Progenitor cell of endocrine pancreas (in vitro differentiated cells): ENCODE measurements at places on chromosomes 2 and 18. TPM values are rescaled to one million over a fixed set of nuclear protein-coding genes. Genes with fewer than 3 reads are reported as not detected.

The FABP1 gene
- 4.5 and 6.6 TPM in 2 replicates for total RNA-seq

The SCN3A gene
- 4.7 and 5.3 TPM in 2 replicates for total RNA-seq

The RTP5 gene
- total RNA-seq: not detected in 2 replicates

The BOLA3 gene
- total RNA-seq: 23.8 and 24.8 TPM in 2 replicates

The AQP12A gene
- not detected in 2 replicates for total RNA-seq

The UBR3 gene
- total RNA-seq: 36.9 and 41.5 TPM in 2 replicates

The LGALSL gene
- total RNA-seq: 22.6 and 23.9 TPM in 2 replicates

DNA sequence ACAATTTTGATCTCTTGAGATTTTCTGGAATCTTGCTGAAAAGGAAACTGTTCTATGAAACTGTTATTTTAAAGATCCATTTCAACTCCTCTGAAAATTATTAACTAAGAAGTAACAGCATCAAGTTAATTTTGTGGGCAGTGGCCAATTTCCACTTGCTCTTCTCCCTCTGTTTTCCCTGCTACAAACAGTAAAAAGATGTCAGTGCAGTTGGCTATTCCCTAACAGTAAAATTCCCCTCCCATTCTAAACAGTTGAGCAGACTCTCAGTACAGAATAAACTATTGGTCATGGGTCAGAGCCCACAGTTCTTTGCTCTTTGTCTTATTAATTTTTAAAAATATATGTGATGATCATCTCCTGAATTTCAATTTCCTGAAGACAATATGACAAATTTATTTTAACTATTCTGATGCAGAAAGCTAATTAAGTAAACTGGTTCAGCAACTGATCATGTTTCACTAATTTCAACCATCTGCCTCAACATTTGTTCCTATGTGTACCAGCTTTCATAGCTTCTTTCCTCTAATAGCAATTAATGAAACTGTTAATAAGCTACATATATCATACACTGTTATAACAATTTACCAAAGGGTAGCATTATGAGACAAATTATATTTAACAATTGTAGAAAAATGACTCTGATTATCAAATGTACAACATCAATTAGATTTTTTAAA, 41.1 kb upstream of the GALNT5 start:
- no peaks in the 10 kb centered on the region for H3K36me3 ChIP-seq
- no peaks in the 10 kb centered on the region for H3K27me3 ChIP-seq
- H3K4me3 ChIP-seq: no peak overlapping the region

GRCh38 chr2:229715895-229716507, 1.6 kb upstream of the DNER start:
- no peaks in the 10 kb centered on the region for H3K36me3 ChIP-seq
- H3K27me3 ChIP-seq: peaks cover 72% of the 10 kb centered on the region
- no peak for DNase-seq

GRCh38 chr2:30282081-30282480, 50.7 kb downstream of the LBH start:
- H3K27me3 ChIP-seq: peaks cover 14% of the 10 kb centered on the region
- no peak for DNase-seq
- no peaks in the 10 kb centered on the region for H3K36me3 ChIP-seq
- no peak overlapping the region for H3K4me3 ChIP-seq

DNA sequence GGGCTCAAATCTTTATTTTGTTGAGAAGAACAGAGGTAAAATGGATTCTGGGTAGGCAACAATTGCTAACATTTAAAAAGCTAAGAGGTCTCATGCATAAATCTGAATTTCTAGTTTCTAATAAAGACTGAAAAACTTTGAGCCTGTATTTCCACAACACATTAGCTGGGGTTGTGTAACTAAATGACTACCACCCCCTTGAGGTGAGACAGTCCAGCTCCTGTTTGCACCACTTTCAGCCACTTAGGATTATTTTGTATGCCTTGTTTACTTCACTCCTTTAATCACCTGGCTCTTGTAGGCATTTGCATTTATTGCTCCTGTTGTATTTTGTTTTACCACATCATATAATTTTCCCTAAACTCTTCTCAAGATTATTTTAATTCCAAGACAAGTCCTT, 376.6 kb downstream of the PTH2R start:
- H3K27me3 ChIP-seq: no peaks in the 10 kb centered on the region
- peaks cover 1% of the 10 kb centered on the region for H3K36me3 ChIP-seq
- no peak overlapping the region for H3K27ac ChIP-seq
- no peaks in the 10 kb centered on the region for H3K4me1 ChIP-seq

DNA sequence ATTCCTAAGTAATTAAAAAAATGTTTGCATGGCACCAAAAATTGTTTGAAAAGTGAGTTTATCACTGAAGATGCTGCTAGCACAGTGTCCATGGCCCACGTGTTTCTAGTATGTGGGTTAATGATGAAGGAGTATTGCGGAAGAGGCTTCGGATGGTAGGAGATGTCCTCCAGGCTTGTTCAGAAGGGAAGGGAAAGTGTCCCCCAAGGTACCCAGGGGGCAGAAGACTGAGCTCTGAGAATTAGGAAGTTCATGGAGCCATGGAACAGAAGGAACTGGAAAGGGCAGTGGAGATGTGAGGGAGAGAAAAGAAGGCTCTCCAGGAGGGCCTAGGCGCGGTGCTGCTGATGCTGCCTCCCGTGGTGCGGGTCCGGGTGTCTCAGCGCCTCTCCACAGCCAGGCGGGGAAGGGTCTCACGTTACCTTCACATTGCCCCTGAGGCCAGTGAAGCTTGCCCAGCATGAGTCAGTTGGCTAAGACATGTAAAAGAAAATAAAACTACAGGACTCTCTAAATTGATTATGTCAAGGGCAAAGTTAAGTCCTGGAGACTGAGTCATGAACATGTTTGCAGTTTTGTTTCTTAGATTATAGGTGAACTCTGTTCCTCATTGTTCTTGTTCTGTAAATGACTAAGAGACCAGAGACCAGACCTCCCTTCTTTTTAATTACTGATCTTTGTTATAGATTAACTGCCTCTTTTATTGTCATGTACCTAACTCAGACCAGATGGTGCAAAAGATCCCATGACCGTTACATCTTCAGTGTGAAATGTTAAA, 89.0 kb downstream of the MTCL1 start:
- no peak for DNase-seq
- H3K27ac ChIP-seq: peak overlapping the region; percentile 11
- H3K4me3 ChIP-seq: no peak overlapping the region
- peaks cover 58% of the 10 kb centered on the region for H3K4me1 ChIP-seq

DNA sequence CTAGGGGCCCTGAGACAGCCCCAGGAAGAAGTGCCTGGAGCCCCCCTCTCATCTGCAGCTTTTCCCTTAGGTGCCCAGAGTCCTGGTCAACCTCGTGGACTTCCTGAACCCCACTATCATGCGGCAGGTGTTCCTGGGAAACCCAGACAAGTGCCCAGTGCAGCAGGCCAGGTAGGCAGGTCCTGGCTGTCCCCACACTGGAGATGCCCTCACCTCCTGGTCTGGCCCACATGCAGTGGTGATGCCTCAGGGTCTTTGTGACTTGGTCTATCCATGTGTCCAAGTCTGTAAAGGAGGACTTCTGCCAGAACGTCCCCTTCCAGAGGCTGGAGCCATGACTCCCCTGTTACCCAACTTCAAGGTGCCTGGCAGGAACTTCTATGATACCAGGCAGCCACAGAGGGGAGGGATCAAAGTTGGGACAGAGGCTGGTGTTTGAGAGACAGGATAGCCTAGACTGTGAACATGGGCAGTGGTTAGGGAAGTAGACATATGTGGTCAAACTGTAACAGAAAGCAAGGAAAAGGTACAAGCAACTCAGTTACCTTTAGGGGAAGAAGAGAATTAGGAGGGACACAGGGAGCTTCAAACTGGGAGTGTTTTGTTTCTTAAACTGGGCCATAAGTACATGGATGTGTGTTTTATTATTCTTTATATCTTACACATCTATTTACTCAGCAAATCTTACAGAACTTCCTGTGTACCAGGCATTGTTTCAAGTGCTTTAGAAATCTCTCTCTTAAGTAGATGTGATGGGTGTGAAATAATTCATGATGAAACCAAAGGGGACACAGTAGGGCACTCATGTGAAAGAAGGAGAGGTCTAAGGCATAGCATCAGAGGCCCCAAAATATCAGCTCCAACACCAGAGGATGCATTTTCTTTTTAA, 107.1 kb downstream of the PLB1 start:
- H3K4me1 ChIP-seq: no peaks in the 10 kb centered on the region
- no peaks in the 10 kb centered on the region for H3K36me3 ChIP-seq
- H3K4me3 ChIP-seq: no peak overlapping the region
- peaks cover 5% of the 10 kb centered on the region for H3K27me3 ChIP-seq
- H3K27ac ChIP-seq: no peak overlapping the region

DNA sequence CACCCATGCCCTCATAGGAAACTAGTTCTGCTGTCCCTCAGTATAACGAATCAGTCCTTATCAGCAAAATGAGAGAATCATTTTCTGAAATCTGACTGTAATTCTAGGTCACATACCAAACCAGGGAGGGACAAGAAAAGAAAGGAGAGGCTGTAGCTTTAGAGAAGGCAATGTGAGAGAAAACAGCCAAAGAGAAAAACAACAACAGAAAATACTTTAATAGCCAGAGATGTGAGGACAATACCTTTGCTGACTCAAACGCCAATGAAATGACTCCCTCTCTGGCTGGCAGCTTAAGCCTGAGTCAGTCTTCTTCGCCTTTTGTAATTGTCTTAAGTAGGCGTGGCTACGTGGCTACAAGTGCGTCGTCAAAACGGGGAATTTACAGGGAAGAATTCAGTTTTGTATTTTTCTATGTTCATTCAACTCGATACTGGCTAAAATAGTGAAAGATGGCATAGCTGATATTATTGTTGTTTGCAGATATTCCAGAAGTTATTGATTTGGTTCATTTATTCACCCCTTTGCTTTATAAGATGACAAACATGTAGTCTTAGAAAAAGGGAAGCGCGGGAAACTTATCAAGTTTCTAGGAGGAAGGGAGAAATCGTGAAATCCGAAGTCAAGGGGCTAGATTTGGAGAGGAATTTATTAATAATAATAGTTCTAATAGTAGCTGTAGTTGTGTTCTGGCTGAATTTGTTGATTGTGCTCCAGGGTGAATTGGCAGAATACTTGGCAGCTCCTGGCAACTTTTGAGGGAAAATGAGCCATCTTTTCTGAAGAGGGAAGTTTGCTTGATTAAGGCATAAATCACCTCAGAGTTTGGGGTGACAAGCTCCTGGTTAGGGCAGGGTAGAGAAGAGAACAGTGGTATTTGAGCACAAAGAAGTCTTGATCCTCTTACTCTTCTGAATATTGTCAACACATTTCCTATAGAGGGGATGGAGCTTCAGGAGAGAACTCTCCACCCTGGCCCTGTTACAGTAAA, at the start of gene IL1A:
TSS of gene IL1A (minus strand) at position 295 of the 991 bp plus-strand sequence. CDS start 723 bp downstream, outside the sequence.
- peaks cover 7% of the 10 kb centered on the region for H3K4me1 ChIP-seq
- H3K36me3 ChIP-seq: no peaks in the 10 kb centered on the region
- no peak within 1 kb of the TSS for H3K27ac ChIP-seq
- H3K4me3 ChIP-seq: no peak within 1 kb of the TSS

DNA sequence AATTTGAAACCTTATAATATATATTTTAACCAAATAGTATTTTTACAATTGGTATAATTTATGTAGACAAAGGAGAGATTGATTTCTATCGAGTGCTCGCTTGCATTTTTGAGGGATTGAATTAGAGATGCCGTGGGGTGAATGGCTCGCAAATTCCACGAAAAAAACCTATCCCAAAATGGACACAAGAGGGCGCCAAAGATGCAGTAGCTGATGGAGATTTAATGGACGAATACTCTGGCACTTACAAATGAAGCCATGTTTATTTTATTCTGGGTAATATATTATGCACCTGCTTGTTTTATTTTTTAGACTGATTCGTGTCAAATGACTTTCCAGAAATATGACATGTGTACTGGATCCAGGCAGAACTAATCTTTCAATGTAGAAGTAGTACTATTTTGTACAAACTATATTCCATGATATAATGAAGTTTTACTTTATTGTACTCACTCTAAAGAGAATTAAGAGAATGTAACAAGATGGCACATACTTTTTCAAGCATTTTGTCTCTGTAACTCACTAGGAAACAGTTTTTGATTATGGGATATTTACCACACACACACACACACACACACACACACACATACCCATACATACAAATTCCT, 505.4 kb downstream of the PLCL1 start:
- H3K4me3 ChIP-seq: no peak overlapping the region
- H3K4me1 ChIP-seq: peaks cover 9% of the 10 kb centered on the region
- no peak overlapping the region for H3K27ac ChIP-seq
- no peaks in the 10 kb centered on the region for H3K36me3 ChIP-seq
- H3K27me3 ChIP-seq: peaks cover 25% of the 10 kb centered on the region

DNA sequence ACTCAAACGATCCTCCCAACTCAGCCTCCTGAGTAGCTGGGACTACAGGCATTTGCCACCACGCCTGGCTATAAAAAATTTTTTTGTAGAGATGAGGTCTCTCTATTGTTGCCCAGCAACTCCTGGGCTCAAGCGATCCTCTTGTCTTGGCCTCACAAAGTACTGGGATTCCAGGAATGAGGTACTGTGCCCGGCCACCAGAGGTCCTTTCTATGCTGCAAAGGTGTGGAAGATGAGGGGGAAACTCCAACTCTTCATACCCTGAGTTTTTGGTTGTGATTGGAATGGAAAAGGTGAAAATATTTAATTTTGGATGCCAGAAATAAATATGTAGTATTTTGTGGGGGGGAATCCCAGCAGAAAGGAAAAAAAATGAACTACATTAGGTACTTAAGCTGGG, 36.0 kb downstream of the MRPL33 start:
- H3K4me1 ChIP-seq: peaks cover 4% of the 10 kb centered on the region
- DNase-seq: no peak
- no peak overlapping the region for H3K4me3 ChIP-seq
- no peaks in the 10 kb centered on the region for H3K36me3 ChIP-seq
